ENCODE measurements at places on chromosomes 1 and 21.

GRCh38 chr1:246726255-246726679 lies 2.1 kb downstream of the SCCPDH start:
- H3K4me3 ChIP-seq = no peak overlapping the region
- no peaks in the 10 kb centered on the region for H3K4me1 ChIP-seq
- no peak for DNase-seq
- no peaks in the 10 kb centered on the region for H3K36me3 ChIP-seq
- no peak overlapping the region for H3K27ac ChIP-seq

- H3K27ac ChIP-seq = no peak overlapping the region
- H3K4me1 ChIP-seq = no peaks in the 10 kb centered on the region
- no peaks in the 10 kb centered on the region for H3K27me3 ChIP-seq
- H3K4me3 ChIP-seq = no peak overlapping the region
- no peak for DNase-seq
Observed at GRCh38 chr1:40076895-40077312, 20.1 kb downstream of the PPT1 start.

- H3K27me3 ChIP-seq = no peaks in the 10 kb centered on the region
- no peak overlapping the region for H3K27ac ChIP-seq
- no peaks in the 10 kb centered on the region for H3K36me3 ChIP-seq
- no peaks in the 10 kb centered on the region for H3K4me1 ChIP-seq
Observed at GRCh38 chr1:185603158-185603557, 131.0 kb upstream of the HMCN1 start.

GRCh38 chr1:47440599-47441081 lies 2.8 kb downstream of the FOXD2 start:
- peaks cover 3% of the 10 kb centered on the region for H3K4me1 ChIP-seq
- no peaks in the 10 kb centered on the region for H3K27me3 ChIP-seq
- no peak overlapping the region for H3K27ac ChIP-seq

DNA sequence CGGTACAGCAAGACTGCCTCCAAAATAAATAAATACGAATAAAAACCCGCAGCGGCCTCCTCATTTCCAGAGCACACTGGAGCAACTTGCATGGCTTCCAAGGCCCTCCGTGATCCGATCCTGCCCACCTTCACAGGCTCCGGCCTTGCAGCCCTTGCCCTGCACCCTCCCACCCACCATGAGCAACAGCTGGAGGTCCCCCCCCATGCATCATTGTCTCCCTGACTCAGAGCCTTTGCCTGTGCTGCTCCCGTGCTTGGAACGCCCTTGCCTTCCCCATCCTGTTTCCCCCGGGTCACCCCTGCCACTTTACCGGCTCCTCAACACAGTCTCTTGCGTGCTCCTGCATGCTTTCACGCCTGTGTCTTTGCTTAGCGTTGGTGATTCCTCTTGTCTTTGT lies 71.0 kb upstream of the ANGPTL1 start:
- H3K4me1 ChIP-seq = no peaks in the 10 kb centered on the region
- no peak overlapping the region for H3K27ac ChIP-seq
- H3K27me3 ChIP-seq = no peaks in the 10 kb centered on the region
- no peak overlapping the region for H3K4me3 ChIP-seq
- H3K36me3 ChIP-seq = no peaks in the 10 kb centered on the region
- DNase-seq = no peak

- H3K4me3 ChIP-seq = no peak overlapping the region
- H3K36me3 ChIP-seq = no peaks in the 10 kb centered on the region
- H3K4me1 ChIP-seq = no peaks in the 10 kb centered on the region
Observed at GRCh38 chr1:210899676-210900075, 234.3 kb downstream of the KCNH1 start.

GRCh38 chr1:153869486-153869885 lies 53.3 kb downstream of the GATAD2B start:
- H3K27me3 ChIP-seq = no peaks in the 10 kb centered on the region
- no peaks in the 10 kb centered on the region for H3K4me1 ChIP-seq

DNA sequence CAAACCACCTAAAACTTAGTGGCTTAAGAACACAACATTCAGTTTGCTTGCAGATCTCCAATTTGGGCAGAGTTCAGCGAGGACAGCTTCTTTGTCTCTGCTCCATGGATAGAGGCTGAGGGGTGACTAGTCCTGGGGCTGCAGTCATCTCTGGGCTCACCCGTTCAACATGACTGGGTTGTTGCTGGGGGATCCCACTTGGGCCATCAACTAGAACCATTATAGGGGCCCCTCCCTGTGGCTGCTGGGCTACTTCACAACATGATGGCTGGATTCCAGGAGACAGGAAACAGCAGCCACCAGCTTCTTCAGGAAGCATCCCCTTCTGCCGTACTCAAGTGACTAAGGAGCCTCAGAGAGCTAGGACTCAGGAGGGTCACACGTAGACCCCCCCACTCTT lies 140.9 kb downstream of the RHOU start:
- DNase-seq = no peak
- H3K27ac ChIP-seq = no peak overlapping the region
- no peak overlapping the region for H3K4me3 ChIP-seq
- H3K36me3 ChIP-seq = no peaks in the 10 kb centered on the region
- H3K27me3 ChIP-seq = no peaks in the 10 kb centered on the region
- H3K4me1 ChIP-seq = no peaks in the 10 kb centered on the region

- no peak overlapping the region for H3K27ac ChIP-seq
- no peaks in the 10 kb centered on the region for H3K36me3 ChIP-seq
- DNase-seq = no peak
- no peaks in the 10 kb centered on the region for H3K4me1 ChIP-seq
Observed at GRCh38 chr1:221778535-221779142, 36.8 kb upstream of the DUSP10 start.

DNA sequence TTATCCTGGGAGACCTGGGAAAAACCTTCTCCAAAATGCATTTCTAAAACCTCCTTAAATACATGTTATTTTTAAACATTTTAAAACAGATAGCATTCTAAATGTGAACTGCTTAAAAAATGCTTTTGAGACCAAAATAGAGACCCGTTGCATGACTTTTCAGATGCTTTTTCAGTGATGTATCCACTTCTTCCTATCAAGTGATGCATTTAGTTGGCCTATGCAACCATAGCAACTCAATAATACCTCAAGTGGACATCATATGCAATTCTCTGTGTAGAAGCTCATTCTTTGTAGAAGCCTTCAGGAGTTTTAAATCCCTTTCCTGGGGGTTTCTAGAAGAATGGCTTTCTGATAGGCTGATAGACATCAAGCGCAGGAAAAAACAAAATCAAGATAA lies 94.5 kb upstream of the RAVER2 start:
- H3K27ac ChIP-seq = no peak overlapping the region
- no peaks in the 10 kb centered on the region for H3K36me3 ChIP-seq
- H3K4me1 ChIP-seq = no peaks in the 10 kb centered on the region
- H3K27me3 ChIP-seq = no peaks in the 10 kb centered on the region
- H3K4me3 ChIP-seq = no peak overlapping the region
- no peak for DNase-seq

- H3K4me1 ChIP-seq = no peaks in the 10 kb centered on the region
- H3K27me3 ChIP-seq = peaks cover 45% of the 10 kb centered on the region
- no peaks in the 10 kb centered on the region for H3K36me3 ChIP-seq
- no peak overlapping the region for H3K4me3 ChIP-seq
- no peak for DNase-seq
- H3K27ac ChIP-seq = no peak overlapping the region
Observed at GRCh38 chr21:38658511-38658910, 147.2 kb upstream of the ETS2 start.

DNA sequence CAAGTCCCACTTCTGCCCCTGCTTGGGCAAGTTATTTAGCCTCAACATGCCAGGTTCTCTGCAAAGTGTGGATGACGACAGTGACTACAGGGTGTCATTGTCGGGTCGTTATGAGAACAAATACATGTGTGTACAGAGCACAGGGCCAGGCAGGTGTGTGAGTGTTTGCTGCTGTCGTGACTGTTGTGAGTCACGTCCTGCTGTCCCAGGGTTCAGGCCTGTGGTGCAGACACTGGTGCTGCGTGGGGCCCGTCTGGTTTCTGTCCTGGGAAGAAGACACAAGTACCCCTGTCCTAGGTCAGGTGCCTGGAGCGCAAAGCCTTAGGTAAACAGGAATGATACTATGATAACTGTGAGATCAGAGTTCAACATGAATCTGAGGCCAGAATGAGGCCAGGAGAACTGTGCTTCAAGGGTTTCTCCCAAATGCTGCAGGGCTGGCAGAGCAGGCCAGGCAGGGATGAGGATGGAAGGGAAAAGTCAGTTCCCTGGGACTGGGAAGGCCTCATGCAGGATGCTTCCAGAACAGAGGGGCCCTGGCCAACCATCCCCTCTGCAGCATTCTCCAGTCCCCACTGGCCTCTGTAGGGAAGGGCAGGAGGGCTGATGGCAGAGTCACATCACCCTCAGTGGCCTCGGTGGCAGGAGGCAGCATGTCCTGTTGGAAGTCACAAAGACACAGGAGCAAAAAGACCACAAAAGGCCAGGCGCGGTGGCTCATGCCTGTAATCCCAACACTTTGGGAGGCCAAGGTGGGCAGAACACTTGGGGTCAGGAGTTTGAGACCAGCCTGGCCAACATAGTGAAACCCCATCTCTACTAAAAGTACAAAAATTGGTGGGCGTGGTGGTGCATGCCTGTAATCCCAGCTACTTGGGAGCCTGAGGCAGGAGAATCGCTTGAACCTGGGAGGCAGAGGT lies 15.7 kb downstream of the GPR157 start:
- no peaks in the 10 kb centered on the region for H3K27me3 ChIP-seq
- DNase-seq = no peak
- no peak overlapping the region for H3K27ac ChIP-seq
- peaks cover 3% of the 10 kb centered on the region for H3K4me1 ChIP-seq

- no peak overlapping the region for H3K27ac ChIP-seq
- no peak overlapping the region for H3K4me3 ChIP-seq
- DNase-seq = no peak
Observed at GRCh38 chr21:25496825-25497482, 110.3 kb downstream of the MRPL39 start.

- H3K36me3 ChIP-seq = no peaks in the 10 kb centered on the region
- no peak overlapping the region for H3K27ac ChIP-seq
- DNase-seq = no peak
- H3K4me1 ChIP-seq = no peaks in the 10 kb centered on the region
Observed at GRCh38 chr1:25647106-25647505, 30.5 kb downstream of the MAN1C1 start.

GRCh38 chr21:38416791-38417190 lies 81.5 kb downstream of the ERG start:
- no peak for DNase-seq
- H3K27ac ChIP-seq = no peak overlapping the region
- no peaks in the 10 kb centered on the region for H3K4me1 ChIP-seq
- no peaks in the 10 kb centered on the region for H3K36me3 ChIP-seq
- no peak overlapping the region for H3K4me3 ChIP-seq

DNA sequence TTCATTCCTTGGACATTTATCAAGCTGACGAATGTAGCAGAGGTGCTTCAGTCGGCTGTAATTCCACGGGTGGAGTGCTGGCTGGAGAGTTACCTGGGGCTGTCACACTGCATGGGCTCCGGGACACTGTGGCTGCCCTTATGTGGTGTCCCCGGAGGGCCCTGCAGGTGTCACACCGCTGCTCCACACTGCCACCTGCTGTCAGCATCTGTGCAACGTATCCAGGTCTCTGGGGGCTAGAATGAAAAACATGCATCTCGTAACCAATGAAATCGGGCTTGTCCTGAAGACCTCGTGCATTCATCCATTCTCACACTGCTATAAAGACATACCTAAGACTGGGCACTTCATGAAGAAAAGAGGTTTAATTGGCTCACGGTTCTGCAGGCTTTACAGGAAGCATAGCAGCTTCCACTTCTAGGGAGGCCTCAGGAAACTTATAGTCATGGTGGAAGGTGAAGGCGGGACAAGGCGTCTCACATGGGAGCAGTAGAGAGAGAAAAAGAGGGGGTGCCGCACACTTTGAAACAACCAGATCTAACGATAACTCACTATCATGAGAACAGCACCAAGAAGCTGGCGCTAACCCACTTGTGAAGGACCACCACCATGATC lies 46.7 kb upstream of the PCBP3 start:
- H3K4me3 ChIP-seq = no peak overlapping the region
- H3K27ac ChIP-seq = no peak overlapping the region
- no peaks in the 10 kb centered on the region for H3K36me3 ChIP-seq
- no peaks in the 10 kb centered on the region for H3K4me1 ChIP-seq
- DNase-seq = peak; percentile 48
- H3K27me3 ChIP-seq = no peaks in the 10 kb centered on the region

GRCh38 chr1:162549001-162549400 lies 12.5 kb upstream of the UAP1 start:
- no peak for DNase-seq
- H3K27me3 ChIP-seq = no peaks in the 10 kb centered on the region
- H3K27ac ChIP-seq = no peak overlapping the region
- H3K4me1 ChIP-seq = no peaks in the 10 kb centered on the region

DNA sequence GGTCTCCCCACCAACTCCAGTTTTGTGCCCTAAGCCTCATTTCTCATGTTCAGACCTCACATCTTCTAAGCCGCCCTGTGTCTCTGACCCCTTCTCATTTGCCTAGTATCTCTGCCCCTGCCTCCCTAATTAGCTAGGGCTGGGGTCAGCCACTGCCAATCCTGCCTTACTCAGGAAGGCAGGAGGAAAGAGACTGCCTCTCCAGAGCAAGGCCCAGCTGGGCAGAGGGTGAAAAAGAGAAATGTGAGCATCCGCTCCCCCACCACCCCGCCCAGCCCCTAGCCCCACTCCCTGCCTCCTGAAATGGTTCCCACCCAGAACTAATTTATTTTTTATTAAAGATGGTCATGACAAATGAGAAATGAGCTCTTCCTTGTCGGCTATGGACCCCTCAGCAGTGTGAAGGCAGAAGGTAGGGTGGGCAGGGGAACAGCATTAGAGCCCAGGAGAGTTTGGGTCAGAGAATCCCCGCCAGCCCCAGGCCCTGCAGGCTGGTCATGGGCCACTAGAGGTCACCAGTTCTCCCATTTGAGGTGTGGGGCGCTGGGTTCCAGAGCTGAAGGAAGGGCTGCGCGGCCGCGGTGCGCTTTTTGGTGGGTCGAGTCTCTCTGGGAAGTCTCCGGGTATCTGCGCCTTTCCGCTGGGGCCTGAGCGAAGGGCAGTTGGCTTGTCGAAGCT lies 11.5 kb downstream of the ADAMTSL4 start:
- peak overlapping the region; percentile 68 for H3K4me3 ChIP-seq
- H3K27me3 ChIP-seq = no peaks in the 10 kb centered on the region
- peak overlapping the region; percentile 95 for H3K27ac ChIP-seq
- DNase-seq = no peak

- H3K27me3 ChIP-seq = no peaks in the 10 kb centered on the region
- H3K36me3 ChIP-seq = no peaks in the 10 kb centered on the region
- H3K27ac ChIP-seq = no peak overlapping the region
- no peaks in the 10 kb centered on the region for H3K4me1 ChIP-seq
Observed at GRCh38 chr1:29629814-29630516, 393.6 kb downstream of the PTPRU start.

- H3K27ac ChIP-seq = no peak overlapping the region
- H3K27me3 ChIP-seq = no peaks in the 10 kb centered on the region
- no peak overlapping the region for H3K4me3 ChIP-seq
- DNase-seq = no peak
Observed at GRCh38 chr1:115567431-115567830, 74.3 kb upstream of the VANGL1 start.
